ENCODE measurements at places on chromosomes 1 and 21. TPM values are rescaled to one million over a fixed set of nuclear protein-coding genes. Genes with fewer than 3 reads are reported as not detected.
A peak's percentile ranks its signal among the peaks of the same experiment; 100 is the strongest.

The KIF14 gene
- polyA plus RNA-seq: 12.3 TPM

The RHEX gene
- polyA plus RNA-seq: not detected

The COL11A1 gene
- polyA plus RNA-seq: 13.3 TPM

The CDK18 gene
- 1.4 TPM for polyA plus RNA-seq

The KPRP gene
- not detected for polyA plus RNA-seq

The LAX1 gene
- polyA plus RNA-seq: not detected

The EDARADD gene
- 2.1 TPM for polyA plus RNA-seq

The DNM3 gene
- 0.34 TPM for polyA plus RNA-seq

The GPR52 gene
- not detected for polyA plus RNA-seq

The CTSE gene
- not detected for polyA plus RNA-seq

The TNFRSF4 gene
- not detected for polyA plus RNA-seq

The E2F2 gene
- polyA plus RNA-seq: 3.4 TPM

The PLA2G4A gene
- polyA plus RNA-seq: 14.9 TPM

- no peak for DNase-seq
These were observed 96.6 kb downstream of the PTPN14 start for GRCh38 chr1:214454569-214455396.

- no peak for DNase-seq
These were observed at the start of gene CA6 for GRCh38 chr1:8945568-8945967. Gene CA6, plus strand, starts transcription at chr1:8945868. Its CDS starts 19 bp downstream, at chr1:8945887.

DNA sequence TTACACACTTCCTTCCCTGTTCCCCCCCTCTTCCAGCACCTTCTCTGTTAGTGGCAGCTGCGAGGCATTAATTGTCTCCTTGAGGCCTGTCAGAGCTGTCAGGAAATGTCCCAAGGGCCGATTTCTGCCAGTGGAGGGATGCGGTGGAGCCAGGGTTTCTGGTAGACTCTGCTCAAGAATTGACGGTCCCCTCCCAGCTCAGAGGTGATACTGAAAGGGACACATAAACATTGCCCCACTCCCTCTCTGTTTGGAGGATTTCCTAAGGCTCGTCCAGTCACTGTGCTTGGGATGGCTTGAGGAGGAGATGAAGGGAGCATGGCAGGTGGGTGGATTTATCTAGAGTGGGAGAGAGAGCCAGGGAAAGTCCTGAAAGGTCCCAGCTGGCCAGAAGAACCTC, 61.4 kb upstream of the CD34 start:
- no peak for DNase-seq

DNA sequence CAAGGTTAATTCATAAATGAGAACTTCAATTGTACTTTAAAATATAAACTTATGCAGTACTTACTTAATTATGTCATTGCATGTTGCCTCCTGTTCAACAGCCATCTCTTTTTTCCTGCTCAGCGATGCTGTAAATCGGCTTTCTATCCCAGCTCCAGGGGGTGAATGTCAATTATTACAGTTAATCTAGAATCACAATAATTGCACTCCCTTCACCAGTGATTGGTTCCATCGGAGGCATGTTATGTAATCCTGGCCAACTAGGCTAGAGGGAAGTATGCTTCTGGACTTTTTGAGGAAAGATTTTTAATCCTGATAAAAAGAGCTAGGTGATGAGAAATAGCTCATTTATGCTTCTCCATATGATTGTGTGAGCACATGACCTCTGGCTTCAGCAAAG, 53.8 kb upstream of the SGIP1 start:
- no peak for DNase-seq

DNA sequence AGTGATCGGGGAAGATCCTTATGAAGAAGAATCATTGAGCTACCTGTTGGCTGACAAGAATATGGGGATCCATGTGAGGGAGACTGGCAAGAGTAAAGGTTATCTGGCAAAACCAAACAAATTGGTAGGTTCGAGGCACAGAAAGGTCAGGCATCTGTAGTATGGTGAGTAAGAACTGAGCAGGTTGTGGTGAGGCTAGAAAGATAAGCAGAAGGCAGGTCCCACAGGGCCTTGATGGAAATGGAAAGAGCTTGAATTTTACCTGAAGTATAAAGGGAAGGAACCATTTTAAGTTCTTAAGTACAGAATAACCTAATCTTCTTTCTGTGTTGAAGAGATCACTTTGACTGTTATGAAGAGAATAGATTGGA, 11.1 kb downstream of the PTPRC start:
- DNase-seq: no peak

- no peak for DNase-seq
These were observed 229.6 kb upstream of the JUN start for GRCh38 chr1:59013276-59013927.

DNA sequence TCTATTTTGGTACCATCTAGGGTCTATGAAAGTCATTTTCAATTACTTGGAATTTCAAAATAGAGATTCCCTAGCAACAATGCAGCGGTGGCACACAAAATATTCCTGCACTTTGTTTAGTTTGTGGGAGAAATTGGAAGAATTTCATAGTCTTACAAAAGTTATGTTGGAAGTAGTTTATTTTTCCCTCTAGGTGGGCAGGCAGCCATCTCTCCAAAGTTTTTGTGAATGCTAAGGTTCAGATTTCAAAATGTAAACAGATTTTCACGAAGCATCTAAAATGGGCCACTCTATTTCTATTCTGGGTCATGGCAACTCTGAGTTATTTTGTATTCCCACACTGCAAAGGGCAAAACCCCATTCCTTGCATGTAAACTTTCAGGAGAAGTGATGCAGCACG, 8.0 kb downstream of the SMCP start:
- no peak for DNase-seq

DNA sequence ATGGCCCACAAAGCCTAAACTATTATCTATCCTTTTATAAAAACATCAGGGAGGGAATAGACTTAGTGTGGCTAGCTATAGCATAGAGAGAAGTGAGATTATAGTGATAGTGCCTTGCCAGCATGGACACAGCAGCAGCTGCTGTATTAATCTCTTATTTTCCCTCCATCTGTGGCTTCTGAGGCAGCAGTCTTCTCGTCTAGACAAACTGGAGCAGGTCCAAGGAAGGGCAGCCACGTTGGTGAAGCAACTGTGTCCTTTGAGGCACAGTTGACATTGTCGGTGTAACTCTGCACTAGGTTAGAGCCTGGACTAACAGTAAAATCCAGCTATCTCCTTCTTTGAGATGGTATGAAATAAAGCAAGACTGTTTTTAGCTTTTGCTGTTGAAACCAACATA, 131.3 kb downstream of the CACHD1 start:
- no peak for DNase-seq

DNA sequence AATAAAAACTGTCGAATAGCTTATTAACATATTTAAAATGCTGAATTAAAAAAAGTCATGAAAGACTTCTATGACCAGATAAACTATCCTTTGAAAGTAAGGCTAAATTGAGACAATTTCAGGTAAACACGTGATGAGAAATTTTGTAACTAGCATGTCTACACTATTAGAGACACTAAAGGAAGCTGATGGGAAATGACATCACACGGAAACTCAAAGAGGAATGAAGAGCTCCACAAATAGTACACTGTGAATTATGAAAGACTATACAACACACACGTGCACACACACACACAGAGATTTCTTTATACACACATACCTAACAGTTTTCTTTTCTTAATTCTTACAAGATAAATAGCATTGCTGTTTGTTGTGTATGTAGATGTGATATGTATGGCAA, 70.9 kb upstream of the PLA2G4A start:
- no peak for DNase-seq

- peak; percentile 20 for DNase-seq
These were observed 5.9 kb downstream of the CDC14A start for GRCh38 chr1:100358210-100358609.

GRCh38 chr1:98749152-98749756, 87.7 kb downstream of the SNX7 start:
- no peak for DNase-seq

DNA sequence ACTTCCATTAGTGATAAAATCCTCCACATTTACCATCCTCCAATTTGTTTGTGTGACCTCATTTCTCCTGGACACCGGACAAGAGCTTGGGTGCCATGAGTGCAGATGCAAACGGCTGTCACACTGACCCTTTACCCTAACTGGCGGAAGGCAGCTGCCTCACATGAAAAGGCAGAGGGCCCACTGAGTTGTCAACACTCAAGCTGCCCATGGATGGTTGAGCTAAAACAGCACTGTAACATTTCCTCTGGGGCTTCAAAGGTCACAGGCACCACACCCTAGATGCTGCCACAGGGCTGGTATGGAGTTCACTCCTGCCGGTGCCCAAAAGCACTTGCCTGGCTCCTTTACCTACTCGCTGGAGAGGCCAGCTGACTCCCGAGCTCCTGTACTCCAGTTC, 653.4 kb downstream of the KCNT2 start:
- no peak for DNase-seq

DNA sequence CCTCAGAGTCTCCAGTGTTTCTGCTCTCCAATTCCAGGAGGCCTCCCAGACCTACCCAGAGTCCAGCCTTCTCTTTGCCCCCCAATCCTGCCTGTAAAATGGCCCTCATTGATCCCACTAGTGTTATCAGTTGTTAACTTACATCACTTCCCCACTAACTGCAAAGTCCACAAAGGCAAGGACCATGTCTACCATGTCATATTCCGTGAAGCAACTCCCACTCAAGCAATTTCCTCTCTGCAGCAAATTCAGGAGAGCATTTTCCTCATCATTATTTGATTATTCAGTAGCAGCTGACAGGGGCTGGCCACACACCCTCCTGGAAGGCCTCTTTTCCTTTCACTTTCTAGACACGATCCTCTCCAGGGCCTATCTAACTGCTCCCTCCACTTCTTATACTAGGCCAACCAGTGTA, 153.5 kb downstream of the RERE start:
- no peak for DNase-seq

DNA sequence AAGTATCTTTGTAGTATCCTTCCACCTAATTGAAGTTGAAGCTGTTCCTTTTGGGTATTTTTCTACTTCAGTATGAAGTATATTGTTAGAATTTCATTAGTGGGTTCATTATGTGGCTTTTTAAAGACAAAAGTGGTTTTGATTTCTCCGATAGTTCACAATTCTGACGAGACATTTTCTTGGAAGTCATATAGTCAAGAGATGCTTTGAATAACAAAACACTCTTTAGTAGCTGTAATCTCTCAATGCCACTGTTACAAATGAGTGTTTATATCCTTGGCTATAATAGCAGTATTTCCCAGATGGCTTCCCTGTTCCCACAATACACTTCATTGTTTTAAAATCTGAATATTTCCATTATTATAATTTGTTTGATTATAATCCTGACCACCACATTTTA, 108.7 kb upstream of the F3 start:
- no peak for DNase-seq

GRCh38 chr1:40567825-40568224, 36.4 kb downstream of the ZNF684 start:
- no peak for DNase-seq

GRCh38 chr1:26132128-26132833, 20.7 kb downstream of the PDIK1L start:
- peak; percentile 32 for DNase-seq

All from A549 (cell line).